Fibroblast of gingiva (primary cell): ENCODE measurements at places on chromosomes 16 and 17.

DNA sequence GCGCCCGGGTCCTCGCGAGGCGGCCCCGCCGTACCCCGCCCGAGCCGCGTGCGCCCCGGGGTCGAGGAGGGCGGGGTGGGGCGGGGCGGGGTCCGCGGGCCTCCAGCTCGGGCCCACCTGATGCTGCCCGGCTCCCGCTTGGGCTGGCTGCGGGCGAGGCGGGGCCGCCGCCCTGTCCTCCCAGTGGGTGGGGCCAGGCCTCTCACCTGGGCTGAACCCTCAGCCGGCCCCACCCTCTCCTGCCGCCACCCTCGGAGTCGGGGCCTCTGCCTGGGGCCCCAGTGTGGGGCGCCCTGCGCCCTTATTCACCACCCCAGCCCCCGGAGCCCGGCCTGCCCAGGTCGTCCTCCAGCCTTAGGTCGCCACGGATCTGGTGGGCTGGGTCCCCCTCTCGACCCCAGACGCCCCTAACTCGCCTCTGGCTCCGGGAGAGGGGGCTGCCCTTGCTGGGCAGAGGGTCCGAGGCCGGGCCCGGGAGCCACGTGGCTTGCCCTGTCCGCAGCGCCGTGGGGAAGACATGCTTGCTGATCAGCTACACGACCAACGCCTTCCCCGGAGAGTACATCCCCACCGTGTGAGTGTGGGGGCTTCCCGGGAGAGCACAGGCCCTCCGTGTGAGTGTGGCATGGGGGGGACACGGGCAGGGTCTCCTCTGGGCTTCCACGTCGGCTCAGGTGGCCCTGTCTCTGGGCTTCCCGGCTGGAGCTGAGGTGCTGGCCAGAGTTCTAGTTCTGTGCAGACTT is 578 bp downstream of the RAC3 start:
- no peak for DNase-seq

DNA sequence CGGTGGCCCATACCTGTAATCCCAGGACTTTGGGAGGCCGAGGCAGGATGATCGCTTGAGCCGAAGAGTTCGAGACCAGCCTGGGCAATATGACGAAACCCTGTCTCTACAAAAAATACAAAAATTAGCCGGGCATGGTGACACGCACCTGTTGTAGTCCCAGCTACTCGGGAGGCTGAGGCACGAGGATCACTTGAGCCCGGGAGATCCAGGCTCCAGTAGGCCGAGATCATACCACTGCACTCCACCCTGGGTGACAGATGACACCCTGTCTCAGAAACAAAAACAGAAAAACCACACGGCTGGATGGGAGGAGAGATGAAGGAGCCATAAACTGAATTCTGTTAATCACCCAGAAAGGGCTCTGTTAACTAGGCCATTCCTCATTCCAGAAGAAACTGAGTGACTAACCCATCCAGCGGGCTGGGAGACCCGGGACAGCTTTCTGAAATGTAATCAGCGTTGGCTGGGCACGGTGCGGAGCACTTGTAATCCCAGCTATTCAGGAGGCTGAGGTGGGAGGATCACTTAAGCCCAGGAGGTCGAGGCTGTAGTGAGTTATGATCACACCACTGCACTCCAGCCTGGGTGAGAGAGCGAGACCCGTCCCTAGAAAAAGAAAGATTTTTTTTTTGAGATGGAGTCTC is 641 bp upstream of the NT5C3B start:
- no peak for DNase-seq

GRCh38 chr16:57773655-57774295 is 28.5 kb downstream of the KIFC3 start:
- no peak for DNase-seq

GRCh38 chr17:68198931-68199836 is 48.7 kb upstream of the AMZ2 start:
- DNase-seq = no peak

DNA sequence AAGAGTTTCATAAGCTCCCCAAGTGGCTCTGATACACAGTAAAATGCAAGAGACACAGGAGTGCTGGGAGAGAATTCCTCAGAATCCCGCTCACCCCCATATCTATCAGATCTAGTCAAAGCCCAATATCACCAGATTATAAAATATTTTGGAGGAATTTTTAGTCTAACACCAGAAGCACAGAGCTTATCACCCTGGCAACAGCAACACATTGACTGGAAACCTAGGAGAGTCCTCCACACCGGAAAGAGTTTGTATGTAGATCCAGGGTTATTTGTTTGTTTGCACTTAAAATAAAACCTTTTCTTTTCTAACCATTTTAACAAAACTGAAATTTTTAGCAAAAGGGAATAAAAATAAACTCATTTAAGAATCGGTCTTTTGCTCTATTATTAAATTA is 7.2 kb downstream of the SOX9 start:
- DNase-seq = no peak

GRCh38 chr16:15954814-15955151 is 5.4 kb downstream of the ABCC1 start:
- DNase-seq = no peak

DNA sequence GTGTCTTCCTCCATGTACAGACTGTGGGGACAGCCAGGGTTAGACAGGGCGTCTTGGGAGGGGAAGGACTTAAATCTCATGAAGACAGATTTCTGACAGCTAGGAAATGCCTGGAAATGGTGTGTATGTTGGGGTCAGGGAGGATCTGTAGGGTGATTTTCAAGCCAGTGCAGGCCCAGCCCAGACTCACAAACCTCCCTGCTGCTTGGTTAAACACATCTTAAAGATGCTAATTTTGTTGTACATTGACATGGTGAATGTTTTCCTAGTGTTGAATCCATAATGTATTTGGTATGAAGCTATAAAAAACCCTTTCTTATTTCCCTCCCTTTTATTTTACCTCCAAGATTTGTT is 238.3 kb downstream of the CCDC182 start:
- DNase-seq = no peak

DNA sequence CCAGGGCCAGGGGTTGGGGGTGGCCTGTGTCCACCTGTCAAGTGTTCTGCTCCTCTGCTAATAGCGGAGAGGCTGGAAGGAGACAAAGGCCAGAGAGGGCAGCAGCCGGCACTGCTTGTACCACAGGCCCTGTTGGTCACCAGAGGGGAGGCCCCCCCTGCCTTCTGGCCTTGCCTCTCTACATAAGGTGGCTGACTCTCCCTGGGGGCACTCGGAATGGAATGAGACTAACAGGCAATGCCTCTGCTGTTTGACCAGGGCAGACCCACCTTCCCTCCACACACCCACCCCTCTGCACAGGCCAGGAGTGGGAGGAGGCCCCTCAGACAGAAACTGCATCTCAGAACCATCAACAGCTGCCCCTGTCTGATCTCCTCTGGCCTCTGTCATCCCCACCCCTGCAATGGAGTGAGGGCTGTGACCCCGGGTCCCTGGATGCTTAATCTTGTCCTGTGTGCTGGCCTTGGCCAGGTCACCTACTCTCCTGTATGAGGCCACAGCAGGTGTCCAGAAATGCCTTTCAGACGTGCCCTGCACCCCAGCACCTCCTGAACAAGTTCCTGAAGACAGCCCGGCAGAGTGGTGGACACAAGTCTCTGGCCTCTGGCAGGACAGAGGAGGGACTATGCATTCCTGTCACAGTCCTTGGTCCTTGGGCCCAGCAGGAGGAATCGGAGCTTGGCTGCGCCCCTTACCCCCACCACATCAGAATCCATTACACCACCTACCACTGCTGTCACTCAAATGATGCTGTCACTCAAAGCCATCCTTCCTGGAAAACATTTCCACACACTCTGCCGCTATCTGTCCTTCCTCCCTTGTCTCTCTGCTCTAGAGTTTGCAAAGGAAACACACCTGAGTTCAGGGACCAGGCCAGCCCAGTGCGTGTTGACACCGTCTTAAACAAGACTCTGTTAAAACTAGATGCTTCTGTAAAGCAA is 107.5 kb upstream of the ZNF750 start:
- DNase-seq = no peak

GRCh38 chr16:57637965-57638364 is 9.5 kb downstream of the ADGRG1 start:
- no peak for DNase-seq

GRCh38 chr16:15648135-15648730 is 1.8 kb upstream of the NDE1 start:
- no peak for DNase-seq

- no peak for DNase-seq
These were observed 5.1 kb downstream of the FANCA start for GRCh38 chr16:89811321-89811720.

DNA sequence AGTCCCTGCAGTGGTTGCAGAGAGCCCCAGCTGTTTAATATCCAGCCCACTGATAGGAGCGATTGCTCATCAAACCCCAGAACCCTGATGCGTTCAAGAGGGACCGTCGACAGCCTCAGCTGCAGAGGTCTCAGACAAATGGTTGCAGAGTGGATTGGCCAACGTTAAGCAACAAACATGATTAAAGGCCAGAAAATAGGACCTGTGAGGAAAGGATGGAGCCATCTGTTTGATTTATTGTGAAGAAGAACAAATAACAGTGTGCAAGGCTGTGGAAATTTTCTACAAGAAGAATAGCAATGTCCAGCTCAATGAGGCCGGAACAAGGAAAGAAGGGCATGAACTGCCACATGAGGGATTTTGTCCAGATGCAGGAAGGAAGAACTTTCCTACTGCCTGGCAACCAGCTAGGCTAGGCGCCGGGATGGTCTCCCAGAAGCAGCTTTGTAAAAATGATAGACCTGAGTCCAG is 138.4 kb upstream of the DNAH9 start:
- DNase-seq = no peak
